ENCODE measurements at places on chromosomes 7 and 10. TPM values are rescaled to one million over a fixed set of nuclear protein-coding genes. Genes with fewer than 3 reads are reported as not detected.

- no peak for DNase-seq
These were observed 330.8 kb downstream of the ABCA13 start for GRCh38 chr7:48502021-48502420.

DNA sequence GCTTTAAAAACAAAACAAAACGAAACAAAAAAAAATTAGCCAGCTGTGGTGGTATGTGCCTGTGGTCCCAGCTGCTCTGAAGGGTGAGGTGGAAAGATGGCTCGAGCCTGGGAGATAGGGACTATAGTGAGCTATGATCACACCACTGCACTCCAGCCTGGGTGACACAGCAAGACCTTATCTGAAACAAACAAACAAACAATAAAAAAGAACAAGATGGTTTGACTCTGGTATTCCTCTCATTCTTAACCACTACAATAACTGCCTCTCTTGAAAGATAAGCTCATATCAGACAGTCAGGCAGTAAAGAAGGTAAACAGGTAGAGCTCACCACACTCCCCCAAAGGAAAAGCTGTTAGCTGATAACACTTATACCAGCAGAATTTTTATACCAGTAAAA is 14.1 kb upstream of the DUSP5 start:
- no peak for DNase-seq

DNA sequence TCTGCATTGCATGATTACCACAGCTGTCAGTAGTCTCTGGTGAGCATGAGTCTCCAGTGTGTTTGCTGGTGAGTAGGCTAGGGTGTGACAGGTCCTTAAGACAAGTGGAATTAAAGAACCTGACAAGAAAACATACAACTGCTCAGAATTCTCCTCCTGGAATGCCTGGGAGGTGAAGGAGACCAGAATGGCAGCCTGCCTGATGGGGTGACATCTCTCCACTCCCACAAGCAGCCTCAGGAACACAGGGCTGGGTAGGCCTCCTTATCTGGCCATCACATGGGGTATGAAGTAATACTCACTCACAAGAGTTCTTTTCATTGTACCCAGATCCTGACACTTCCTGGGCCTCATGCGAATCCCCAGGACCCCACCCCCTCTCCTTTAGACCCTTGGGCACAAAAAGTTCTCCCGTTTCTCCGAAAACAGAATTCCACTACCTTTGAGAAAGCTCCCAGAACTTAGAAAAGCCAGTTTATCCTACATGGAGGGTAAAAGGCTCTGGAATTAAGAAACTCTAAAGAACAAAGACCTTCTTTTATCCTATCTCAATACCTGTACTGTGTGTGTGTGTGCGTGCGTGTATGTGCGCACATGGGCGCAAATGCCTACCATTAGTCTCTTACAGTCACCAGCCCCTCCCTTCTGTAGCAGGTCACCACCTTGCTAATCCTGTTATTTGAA is 33.4 kb upstream of the C1GALT1 start:
- no peak for DNase-seq

GRCh38 chr7:112715525-112715924 is 74.7 kb downstream of the TMEM168 start:
- no peak for DNase-seq

DNA sequence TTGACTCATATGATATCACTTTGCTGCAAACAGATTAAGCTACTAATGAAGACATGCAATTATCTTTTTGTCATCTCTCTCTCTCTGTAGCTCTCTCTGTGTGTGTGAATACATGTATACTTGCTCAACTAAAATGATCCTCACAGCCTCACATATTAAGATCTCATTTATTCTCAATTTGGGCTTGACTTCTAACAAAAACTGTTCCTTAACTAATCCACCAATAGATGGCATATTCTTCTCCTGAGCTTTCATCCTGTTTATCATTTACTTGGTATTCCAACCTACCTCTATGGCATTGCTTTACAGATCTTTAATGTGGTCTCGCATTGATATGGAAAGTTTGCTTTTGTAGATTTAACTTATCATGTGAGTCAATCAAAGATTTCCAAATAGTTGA is 540.4 kb downstream of the CNTNAP2 start:
- DNase-seq, result no peak

DNA sequence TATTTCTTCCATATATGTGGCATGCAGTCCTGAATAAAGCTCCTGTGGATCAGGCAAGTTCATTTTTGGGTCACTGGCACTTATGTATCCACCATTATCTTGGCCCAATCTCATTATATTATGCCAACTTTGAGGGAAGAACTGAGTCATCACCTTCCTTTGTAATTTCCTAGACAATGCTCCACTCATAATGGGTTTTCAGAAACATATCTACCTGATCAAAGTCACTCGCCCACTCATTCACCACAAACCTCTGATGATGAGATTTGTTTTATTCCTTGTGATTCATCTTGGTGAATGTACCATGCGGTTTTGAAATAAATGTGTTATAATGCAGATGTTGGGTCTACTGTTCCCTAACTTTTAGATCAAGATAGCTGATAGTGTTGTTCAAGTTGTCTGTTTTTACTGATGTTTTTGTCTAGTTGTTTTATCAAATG is 525.8 kb downstream of the KIF20B start:
- DNase-seq, result no peak

DNA sequence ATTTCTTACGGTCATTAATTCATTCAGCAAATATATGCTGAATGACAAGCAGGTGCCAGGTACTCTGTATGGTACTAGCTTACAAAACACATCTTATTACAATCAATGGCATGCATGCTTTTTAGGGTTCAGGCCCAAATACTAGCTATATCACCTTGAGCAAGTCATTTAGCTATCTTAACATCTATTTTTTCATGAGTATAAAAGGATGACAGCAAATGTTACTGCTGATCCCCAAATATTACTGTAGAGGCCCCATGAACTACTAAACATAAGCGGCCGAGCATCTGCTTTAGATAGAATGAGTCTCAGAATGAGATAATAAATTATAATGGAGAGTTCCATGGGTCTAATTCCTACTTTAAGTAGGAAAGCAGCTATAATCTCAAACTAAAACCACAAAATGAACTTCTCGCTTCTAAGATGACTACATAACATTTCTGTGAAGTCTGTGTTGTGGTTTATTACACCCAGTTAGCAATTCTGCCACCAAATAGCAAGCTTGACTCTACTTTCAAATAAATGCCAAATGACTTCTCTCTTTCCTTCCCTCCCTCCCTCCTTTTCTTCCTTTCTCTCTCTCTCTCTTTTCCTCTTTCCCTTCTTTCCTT is 113.7 kb upstream of the LRRN3 start:
- DNase-seq, result no peak

GRCh38 chr7:36312064-36312914 is 77.4 kb upstream of the ANLN start:
- peak; percentile 72 for DNase-seq

DNA sequence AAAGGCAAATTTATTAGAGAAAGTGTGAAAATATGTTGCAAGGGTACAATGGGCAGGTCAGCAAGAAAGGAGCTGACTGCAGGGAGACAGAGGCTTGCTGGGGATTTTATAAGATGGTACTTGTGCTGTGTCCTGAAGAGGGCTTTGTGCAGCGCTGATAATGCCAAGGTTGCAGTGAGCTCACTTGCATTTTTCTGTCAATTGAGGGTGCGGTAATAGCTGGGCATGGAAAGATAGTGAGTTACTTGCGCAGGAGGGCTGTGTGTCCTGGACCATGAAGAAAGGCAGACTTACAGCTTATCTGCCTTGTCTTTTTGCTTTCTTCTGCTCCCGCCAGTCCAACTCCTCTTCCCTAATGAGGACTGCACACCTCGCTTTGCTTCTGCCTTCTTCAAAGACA is 12.5 kb downstream of the CDC123 start:
- no peak for DNase-seq

DNA sequence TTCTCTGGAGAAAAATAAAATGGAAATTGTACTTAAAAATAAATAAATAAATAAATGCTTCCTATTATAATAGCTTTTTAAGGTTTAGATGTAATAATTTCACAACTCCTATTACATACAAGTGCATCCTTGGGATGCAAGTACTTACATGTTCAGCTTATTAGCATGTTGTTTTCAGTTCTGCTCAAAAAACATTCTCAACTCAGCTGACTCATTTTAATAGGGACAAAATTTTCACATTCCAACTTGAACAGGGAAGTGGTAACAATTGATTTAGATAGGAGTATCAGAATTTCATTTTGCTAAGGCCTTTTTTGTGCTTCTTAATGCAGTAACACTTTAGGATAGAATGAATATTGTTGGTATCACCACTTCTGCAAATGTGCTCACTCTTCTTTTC is 16.7 kb upstream of the PAPSS2 start:
- no peak for DNase-seq

- peak; percentile 79 for DNase-seq
These were observed 378 bp upstream of the PRKCQ start for GRCh38 chr10:6580279-6581029.

DNA sequence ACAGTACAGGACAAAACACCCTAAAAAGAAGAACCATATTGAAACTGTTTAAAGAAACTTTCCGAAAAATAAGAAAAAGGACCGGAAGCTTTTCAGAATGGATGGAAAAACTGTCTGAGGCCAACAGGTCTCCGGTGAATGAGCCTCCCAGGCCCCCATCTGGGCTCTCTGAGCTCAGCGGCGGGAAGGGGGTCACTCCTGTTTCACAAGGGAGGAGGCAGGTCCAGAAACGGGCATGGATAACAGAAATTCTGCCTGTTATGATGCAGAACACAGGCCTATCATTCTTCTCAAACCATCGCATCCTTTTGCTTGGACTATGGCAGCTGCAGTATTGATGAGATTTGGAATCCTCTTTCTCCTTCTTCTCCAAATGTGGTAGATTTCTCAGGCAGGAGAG is 58.9 kb upstream of the SHH start:
- DNase-seq, result no peak

DNA sequence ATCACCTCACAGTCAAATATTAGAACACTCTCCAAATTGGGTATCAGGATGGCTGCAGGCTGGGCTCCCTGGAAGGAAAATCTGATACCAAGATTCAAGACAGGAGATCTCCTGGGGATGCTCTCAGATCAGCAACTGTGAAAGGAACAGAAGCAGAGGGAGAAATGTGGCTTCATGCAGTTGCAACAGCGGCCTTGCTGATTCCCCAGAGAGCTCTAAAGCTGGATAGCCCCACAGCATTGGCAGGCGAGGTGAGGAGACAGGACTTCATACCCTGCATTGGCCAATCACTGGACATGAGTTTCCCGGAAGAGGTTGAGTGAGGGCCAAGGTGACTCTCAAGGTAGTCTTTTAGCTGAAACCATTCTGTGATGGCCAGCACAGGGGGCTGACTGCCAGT is 190.6 kb downstream of the PTPN20 start:
- DNase-seq, result no peak

DNA sequence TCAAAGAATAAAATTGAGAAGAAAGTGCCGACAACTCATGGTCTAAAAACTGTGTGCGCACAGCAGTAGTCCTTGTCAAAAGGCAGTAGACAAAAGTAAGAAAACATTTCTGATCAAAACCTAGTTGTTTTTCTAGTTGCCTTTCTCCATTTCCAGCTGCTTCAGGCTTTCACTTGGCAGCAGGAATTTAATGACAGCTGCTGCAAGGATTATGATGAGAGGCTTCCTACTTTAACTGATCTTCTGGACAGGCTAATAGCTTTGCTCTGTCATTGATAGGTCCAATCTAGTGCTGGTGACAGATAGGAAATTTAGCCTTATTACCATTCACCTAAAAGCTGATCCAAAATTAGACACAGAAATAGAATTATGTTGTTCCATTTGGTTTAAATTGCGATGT is 110.7 kb upstream of the SEMA3C start:
- DNase-seq, result no peak

GRCh38 chr10:1410469-1411395 is 326.6 kb downstream of the ADARB2 start:
- no peak for DNase-seq

- no peak for DNase-seq
These were observed at the start of gene VAX1 for GRCh38 chr10:117137911-117138642. VAX1 (minus strand) TSS chr10:117138270; CDS start chr10:117138056, 214 bp downstream.

DNA sequence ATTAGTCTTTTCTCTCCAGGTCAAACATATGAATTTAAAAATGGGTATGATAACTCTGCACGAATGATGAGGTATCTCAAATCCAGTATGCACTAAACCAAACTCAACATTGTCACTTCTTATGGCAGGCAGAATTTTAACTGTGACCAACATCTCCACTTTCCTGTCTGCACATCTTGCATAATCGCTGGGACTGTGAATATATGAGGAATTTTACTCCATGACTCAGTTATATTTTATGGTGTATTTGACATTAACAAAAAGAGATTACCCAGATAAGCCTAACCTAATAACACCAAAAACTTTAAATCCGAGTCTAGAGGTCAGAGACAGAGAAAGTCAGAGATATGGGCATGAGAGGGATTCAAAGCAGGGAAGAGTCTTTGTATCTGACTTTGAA is 454.5 kb upstream of the SEMA3D start:
- no peak for DNase-seq

- DNase-seq, result peak; percentile 8
These were observed 754 bp downstream of the SEMA3D start for GRCh38 chr7:85186083-85186520.

DNA sequence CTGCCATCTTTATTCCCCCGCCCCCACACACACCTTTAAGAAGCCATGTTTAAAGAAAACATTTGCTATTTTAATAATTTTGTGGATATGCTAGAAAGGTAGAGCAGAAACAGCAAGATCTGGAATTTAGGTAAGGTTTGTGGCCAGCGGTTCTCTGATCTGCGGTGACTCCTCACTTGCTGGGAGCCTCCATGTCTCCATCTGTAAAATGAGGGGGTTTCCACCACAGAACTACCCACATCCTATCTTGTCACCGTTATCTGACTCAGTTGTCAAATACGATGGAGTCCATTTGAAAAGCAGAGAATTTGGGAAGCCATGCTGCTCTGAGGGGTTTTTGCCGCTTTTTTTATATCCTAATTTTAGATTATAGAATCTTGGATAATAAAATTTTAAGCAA is 23.3 kb downstream of the MACC1 start:
- no peak for DNase-seq

DNA sequence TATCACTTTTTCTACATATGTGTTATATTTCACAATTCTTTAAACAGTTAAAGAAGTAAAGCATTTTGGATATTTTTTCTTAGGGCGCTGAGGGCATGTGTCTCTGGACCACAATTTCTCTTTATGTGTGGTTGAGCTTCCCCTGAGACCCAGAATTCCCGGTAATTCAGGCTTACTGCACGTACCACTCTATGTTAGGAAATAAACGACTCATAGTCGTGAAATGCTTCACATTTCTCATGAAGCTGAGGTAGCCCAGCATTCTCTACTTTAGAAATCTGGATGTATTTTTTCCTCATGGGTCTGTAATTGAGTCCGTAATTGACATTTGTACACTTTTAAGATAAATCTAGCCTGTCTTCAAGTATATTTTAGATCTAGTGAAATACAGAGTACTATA is 170.6 kb downstream of the FZD1 start:
- no peak for DNase-seq

The ZNF804B gene
- total RNA-seq, result not detected

The LRGUK gene
- 0.48 TPM for total RNA-seq

The FGL2 gene
- total RNA-seq, result 23.1 TPM

The SPDYE2B gene
- total RNA-seq, result not detected

The OR9A2 gene
- not detected for total RNA-seq

The GNA12 gene
- 39.6 TPM for total RNA-seq

The LIPJ gene
- not detected for total RNA-seq

The DEPP1 gene
- total RNA-seq, result 109 TPM

Data from transverse colon (tissue), 4 donors.